ENCODE measurements at places on chromosomes 7 and 10.

- no peak for DNase-seq
Observed at GRCh38 chr10:22619101-22619500, 95.3 kb downstream of the PIP4K2A start.

- DNase-seq = no peak
Observed at GRCh38 chr7:55099821-55100543, 81.2 kb downstream of the EGFR start.

DNA sequence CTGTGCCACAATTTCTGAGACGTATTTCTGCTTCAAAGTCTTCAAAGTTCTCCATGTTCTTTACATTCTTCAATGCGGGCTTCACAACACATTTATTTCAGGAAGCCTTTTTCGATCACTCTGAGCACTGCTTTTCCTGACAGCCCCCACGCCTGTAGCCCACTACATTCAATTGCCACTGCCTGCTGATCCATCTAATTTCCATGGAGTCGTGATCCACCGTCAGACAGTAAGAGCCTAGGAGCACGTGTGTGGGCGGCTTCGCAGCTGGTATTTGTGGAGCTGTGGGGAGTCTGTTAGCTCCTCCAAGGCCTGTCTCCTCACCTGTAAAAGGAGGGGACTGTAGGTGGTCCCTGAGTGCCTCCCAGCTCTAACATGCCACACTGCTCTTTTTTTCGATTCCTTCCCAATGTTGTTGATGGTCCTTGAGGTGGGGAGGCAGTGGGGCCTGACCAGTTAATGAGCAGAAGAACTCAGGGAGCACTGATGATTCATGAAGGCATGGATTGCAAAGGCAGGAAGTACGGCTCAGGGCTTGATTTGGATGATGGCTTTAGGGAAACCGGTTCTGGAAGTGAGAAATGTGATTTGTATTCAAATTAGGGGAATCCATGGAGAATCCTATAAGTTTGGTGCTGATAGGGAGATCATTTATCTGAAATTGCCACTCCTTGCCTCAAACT lies 401.1 kb upstream of the PODXL start:
- no peak for DNase-seq

GRCh38 chr10:133044401-133044811 lies 43.3 kb upstream of the ADGRA1 start:
- no peak for DNase-seq

DNA sequence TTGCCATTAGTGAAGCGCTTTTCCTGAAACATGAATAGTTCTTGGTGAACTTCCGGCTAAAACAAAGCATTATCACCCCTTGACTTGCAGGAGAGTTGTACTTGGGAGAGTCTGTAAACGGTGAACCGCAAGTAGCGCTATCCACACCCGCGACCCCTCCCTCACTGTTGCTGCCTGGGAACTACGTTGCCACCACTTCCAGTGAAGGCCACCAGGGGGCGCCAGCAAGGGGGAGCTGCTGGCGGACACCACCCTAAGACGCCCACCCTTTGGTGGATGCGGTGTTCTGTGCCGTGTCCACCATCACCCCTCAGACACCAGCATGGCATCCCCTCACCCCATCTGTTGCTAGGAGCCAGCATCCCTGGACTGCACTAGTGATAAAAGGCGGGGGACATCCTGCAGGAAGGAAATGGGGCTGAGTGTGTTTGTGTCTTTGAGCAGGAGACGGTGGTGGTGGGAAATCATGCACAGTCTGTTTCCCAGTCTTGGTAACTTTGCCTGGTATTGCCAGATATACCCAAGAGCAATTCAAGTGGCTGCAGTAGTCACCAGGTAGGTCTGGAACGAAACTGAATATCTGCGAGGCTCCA lies 298.2 kb downstream of the FRMD4A start:
- peak; percentile 83 for DNase-seq

- no peak for DNase-seq
Observed at GRCh38 chr10:58322072-58322834, 12.6 kb upstream of the UBE2D1 start.

DNA sequence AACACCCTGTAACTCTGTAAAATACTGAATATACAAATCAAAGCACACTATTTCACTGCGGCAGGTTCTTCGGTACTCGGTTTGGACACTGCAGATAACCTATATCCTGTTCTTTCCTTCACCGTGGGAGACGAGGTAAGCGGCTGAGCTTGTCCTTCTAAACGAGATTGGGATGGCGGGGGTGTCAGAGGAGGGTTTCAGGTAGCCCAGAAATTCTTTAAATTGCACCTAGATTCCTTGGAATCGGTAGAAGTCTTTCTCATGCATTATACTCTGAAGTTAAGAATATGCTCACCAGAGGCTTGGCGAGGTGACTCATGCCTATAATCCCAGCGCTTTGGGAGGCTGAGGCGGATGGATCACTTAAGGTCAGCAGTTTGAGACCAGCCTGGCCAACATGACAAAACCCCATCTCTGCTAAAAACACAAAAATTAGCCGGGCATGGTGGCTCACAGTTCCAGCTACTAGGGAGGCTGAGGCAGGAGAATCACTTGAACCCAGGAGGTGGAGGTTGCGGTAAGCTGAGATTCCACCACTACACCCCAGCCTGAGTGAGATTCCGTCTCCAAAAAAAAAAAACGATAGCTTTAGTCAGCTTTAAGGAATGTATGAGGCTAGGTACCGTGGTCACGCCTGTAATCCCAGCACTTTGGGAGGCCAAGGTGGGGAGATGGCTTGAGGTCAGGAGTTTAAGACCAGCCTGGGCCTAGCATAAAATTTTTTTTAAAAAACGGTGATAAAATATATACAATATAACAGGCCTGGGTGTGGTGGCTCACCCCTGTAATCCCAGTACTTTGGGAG lies 10.1 kb upstream of the LAT2 start:
- DNase-seq = no peak

DNA sequence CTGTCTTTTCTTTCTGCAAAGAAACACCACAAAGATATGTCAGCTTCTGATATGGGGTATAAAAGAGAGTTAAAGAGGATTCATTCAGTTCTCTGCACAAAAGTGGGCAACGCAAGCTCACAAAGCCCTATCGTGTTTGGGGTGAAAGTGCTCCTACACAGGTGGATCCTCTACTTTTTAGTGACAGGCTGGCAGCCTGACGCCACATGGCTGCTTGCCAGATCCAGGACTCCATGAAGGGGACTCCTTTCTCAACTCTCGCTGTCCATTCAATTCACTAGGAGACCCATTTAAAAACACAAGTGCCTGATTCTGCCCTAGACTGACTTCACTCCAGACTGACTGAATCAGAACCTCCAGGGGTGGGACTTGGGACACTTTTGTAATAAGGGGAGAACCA lies 8.0 kb downstream of the PARP12 start:
- no peak for DNase-seq

DNA sequence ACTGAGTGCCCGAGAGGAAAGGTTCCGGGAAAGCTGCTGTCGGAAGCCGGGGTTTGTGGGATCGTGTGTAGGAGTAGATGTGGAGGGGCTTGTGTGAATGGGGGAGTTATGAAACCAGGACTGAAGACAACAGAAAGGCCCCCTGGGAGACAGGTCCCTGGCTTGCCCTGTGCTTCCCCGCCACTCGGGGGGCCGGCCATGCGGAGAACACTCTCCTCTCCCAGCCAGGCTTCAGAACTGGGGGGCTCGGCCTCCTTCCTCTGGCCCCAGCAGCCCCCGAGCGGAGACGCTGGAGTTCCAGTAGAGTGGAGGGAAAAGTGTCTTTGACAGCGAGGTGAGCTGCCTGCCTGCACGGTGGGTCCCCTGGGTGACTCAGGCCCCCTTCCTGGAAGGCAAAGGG lies 185.0 kb downstream of the MGMT start:
- no peak for DNase-seq

DNA sequence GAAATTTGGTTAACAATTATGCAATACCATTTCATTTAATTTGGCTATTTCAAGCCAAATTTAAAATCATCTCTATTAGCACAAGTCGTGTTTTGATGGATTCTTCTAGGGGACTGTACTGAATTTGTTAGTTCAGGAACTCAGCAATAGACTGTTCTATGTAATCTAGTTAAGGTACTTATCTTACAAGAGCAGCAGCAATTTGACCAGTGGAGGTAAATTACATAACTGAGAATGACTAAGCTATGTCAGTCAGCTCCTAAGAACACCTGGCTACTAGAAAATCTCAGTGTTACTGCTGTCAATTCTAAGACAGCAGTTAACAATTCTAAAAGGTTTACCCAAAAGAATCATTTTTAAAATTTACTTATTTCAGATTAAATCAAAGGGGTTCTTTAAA lies 513.9 kb upstream of the ZWINT start:
- no peak for DNase-seq

GRCh38 chr10:127565583-127565982 lies 16.5 kb downstream of the NPS start:
- no peak for DNase-seq

DNA sequence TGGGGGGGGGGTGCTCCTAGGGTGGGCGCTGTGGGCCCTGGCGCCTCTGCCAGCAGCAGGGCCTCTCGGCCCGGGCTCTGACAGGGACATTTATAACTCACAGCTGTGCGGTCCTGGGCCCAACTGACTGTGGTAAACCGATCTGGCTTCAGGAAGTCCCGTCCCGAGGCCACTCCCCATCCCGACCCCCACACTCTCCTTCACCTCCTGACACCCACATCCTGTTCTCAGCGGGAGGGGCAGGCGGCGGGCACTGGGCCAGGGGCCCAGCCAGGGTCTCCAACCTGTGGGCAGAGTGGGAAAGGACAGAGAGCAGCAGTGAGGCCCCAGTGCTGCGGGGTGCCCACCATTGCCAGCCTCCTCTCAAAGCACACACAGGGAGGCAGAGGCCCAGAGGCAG lies 69.1 kb downstream of the ZMIZ1 start:
- no peak for DNase-seq

- no peak for DNase-seq
Observed at GRCh38 chr10:53115660-53116059, 343.1 kb upstream of the MBL2 start.

GRCh38 chr7:142884286-142884640 lies 1.3 kb downstream of the TRPV6 start:
- no peak for DNase-seq

DNA sequence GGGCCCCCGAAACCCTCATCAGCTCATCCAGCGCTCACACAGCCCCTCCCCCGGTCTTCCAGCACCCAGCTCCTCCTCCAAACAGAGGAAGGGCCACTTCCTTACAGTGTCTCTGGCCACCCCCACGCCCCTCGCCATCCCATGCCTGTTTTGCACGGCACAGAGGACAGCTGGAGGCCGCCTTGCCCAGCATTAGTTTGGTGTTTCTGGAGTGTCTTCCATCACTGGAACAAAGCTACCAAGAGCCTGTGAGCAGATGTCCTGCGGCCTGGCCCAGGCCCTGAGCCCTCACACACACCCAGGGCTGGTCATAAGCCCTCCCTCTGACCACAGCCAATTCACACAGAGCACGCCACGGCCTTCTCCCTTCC lies 82.3 kb downstream of the MAD1L1 start:
- DNase-seq = no peak

- DNase-seq = no peak
Observed at GRCh38 chr7:137110535-137110934, 233.0 kb downstream of the PTN start.

GRCh38 chr7:25388681-25389080 lies 160.4 kb upstream of the NPVF start:
- DNase-seq = no peak

GRCh38 chr7:115217373-115217772 lies 295.5 kb downstream of the MDFIC start:
- DNase-seq = no peak

DNA sequence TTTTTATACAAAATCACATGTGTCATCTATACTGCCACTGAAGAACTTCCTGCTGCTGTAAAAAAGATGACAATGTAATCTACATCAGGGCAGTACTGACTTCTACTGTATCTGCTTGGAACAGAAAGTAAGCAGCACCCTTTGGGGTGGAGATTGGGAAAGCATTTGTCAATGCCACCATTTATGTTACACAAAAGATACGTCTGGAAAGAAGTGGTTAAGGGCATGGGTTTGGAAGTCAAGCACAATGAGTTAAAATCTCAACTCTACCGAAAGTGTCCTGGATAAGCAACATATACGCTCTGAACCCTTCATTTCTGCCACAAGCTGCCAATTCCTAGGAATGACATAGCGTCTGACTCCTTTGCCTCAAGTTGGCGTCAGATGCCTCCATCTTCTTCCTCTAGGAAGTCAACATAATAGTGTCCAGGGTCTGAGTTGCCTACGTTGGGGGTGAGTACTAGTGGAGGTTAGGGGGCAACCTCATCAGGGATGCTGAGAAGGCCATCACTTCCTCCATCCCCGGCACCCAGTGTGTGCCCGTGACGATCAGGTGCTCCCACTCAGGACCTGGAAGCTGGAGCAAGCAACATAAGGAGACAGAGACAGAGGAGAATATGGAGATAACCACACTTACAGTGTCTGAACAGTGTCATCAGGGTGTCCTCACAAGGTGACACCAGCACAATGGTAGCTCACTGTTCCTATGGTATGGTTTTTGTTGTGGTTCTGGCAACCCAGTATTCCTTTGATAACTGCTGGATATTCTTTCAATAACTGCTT lies 58.3 kb downstream of the SGMS1 start:
- no peak for DNase-seq

GRCh38 chr7:82443547-82444219 lies at the start of gene CACNA2D1:
CACNA2D1 (minus strand) TSS chr7:82443777.
- peak; percentile 76 for DNase-seq

- no peak for DNase-seq
Observed at GRCh38 chr10:14356921-14357320, 26.2 kb upstream of the FRMD4A start.

DNA sequence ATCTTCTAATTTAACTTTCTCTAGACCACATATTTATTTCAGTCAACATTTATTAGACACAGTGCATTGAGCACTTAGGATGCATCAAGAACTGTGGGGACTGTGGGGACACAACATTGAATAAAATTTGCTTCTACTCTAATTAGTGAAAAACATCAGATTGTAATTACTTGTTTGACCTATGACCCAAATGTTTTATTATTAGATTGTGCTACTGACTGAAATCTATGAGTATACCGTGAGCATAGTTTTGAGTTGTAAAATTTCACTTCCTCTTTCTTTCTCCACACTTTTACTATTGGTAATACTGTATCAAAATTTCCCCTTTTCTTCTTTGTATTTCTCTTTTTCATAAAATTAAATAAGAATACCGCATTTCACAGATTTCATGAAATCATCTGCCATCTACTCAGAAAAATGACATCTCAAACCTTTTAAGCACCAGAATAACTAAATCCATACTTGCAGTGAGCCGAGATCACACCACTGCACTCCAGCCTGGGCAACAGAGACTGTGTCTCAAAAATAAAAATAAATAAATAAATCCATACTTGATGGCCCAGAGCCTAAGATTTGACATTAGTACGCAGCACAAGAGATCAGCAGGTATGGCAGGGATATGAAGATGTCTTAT lies 25.4 kb upstream of the INPP5F start:
- no peak for DNase-seq

DNA sequence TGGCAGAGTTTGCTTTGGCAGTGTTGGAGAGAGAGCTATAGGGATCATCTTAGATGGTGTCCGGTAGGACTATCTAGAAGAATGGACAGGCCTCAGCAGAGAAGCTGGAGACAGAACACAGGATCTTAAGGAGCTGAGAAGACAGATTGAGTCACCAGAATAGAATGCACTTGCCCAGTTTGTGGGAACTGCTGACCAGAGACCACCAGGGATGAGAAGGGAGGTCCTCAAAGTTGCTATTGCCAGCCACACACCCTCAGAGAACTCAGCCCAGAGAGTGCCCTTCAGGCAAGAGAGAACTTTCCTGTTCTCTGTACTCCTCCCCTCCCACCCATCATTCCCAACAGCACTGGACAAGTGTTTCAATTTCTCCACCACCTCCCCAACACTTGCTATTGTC lies 25.3 kb upstream of the GALNT11 start:
- no peak for DNase-seq

- DNase-seq = no peak
Observed at GRCh38 chr7:2142386-2142785, 90.4 kb downstream of the MAD1L1 start.

GRCh38 chr10:103783681-103784080 lies 71.7 kb downstream of the SH3PXD2A start:
- DNase-seq = no peak

Data from HEK293T (cell line).